ENCODE measurements at places on chromosomes 4 and X.

DNA sequence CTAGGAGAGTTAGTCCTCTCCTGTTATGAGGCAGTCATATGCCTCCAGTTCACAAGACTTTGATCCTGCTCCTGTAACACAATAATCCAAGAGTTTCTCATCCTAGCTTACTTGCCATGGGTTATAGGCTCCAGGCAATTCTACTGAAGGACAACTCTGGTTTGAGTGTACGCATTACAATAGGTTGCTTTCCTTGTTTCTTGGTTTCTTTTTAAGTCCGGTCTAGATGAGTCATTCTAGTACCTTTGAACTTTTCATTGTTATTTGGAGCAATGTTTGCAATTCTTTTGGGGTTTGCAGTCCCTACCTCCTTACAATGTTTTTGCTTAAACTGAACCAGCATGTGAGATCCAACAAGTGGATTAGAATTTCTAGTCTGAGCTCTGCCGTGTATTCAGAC is 109.1 kb downstream of the ANAPC4 start:
- no peak for DNase-seq

DNA sequence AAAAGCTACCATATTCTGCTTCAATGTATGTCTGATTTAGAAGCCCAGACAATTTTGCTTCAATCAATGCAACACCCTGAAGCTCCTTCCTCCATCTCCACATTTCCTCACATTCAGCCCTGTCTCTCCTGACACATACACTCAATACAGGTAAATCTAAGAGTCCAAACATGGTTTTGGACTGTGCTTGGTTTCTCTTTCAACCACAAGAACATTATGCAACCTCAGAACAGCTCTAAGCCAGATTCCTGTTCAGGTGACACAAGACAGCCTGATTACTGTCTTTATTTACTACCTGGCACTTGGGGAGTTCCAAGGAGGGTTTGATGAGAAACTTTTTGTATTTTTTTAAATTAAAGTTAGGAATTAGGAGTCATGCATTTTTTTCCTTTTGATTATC is 307.5 kb upstream of the SLIT2 start:
- no peak for DNase-seq

- DNase-seq: no peak
Measured at GRCh38 chrX:78029663-78030062, 60.2 kb upstream of the PGAM4 start.

GRCh38 chr4:127379499-127379898 is 253.3 kb upstream of the INTU start:
- no peak for DNase-seq

DNA sequence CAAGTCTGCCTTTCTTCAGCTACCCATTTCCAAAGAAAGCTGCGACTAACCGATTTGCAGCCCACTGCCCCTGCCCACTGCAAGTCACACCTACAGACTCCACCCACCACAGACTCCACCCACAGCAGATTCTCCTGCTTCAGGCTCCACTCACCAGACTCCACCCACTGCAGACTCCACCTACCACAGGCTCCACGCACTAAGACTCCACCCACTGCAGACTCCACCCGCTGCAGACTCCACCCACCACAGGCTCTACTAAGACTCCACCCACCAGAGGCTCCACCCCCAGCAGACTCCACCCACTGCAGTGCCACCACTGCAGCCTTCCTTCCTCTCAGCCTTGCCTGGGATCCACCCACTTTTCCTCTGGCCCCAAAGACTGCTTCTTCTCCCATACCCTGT is 41.3 kb downstream of the ABLIM2 start:
- no peak for DNase-seq

DNA sequence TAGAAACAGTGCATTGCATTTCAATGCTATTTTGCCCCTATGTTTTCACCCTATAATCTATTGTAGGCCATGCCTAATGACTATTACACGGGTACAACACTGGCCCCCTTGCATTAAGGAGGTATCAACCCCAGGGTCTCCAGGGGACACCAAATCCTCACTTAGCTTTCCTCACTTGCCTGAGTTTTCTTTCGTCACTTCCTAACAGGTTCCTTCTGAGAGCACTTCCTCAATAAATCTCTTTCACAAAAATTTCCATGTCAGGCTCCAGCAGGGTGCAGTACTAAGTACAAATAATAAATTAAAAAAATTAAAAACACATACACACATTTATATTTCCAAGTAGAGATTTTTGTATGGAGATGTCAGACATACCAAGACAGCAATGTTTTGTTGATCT is 165.0 kb downstream of the RBM46 start:
- DNase-seq: no peak

DNA sequence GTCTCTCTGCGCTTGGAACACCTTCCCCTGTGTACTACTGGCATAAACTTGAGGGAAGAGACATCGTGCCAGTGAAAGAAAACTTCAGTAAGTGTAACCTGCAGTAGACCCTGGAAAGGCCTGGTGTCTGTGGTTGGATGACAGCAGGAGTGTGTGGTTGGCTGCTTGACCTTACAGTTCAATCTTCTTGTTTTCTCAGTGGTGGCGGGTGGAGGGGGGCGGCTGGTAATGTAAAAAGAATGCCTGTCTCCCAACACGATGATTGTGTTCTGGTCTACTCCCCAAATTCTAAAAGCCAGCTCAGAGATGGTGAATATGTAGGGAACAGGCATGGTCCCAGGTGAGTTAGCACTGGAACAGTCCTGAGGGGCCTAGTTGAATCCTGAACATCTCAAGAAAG is 18.6 kb downstream of the PSMD10 start:
- no peak for DNase-seq

DNA sequence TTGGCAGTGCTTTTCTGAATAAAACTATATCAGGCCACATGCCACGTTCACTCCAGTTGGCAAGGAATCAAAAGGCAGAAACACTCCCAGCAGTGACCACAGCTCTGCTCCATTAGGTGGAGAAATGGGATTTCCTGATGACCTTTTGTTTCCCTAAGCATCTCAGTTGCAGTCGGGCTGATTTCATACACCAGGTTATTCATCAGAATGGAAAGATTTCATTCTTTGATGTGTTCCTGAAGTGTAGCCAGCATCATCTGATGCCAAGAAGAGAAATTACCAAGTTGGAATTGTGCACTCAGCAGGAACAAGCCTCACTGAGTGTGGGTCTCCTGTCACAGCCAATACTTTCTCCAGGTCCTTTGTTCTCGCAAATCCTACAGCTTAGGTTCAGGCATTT is 193.7 kb downstream of the SPATA18 start:
- DNase-seq: no peak

All from C1 segment of cervical spinal cord (tissue), 14 donors.